Stimulated activated CD4-positive, alpha-beta T cell treated with anti-CD3 and anti-CD28 coated beads, Interleukin-12 subunit alpha, Interleukin-12 subunit beta, amount 100 ng/mL, for 24 hours (primary cell): ENCODE measurements at places on chromosomes 7 and 10.

DNA sequence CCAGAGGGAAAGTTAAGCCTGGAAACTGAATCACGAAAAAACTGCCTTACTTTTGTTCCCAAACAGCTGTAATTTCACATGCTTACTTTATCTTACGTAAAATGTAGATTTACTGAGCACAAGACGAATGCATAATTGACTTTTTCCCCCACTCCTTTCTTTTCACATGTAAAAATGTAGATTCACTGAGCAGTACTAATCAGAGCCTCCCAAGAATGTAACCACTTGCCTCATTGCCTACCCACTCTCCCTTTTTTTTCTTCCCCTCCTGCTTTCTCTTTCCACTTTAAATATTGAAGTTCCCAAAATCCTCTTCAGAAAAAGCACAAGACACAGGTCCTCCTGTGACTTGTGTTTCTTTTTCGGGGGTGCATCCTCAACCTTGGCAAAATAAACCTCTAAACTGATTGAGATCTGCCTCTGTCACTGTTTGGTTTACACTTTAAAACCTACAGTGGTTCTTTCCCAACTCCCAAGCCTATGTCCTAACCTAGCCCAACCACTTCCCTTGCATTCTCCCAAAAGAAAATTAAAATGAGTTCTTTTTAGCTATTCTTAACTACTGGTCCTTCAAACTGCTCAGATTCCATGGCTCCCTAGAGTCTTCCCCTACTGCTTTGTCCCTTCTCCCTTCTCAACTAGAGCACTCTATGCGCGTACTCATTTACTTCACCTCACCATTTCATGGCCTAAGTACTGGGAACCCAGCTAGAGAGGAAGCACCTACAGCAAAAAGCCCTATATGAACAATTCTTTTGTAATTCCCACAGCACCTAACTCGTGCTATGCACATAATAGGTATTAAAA lies 236.6 kb upstream of the MKLN1 start:
- no peak for DNase-seq

DNA sequence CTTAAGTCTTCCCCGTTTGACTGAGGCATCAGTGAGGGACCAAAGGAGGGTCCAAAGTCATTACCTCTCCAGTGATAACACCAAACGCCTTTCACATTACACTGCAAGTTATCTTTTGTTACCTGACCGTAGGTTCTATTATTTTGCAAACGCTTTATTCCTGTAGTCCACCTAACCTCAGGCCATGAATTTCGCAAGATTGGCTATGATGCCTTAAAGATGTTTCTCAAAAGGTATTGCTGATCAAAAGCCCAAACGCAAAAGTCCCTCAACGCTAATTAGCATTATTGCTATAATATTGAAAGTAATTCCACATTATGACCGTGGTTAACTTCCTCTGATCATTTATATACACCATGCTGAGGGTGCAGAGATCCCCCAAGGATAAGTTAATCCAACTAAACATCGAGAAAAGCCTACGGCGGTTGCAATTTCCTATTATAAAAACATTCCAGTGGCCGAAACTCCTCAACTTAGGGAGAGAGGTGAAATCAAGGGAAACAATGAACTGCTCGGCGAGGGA lies 649 bp downstream of the DNA2 start:
- no peak for DNase-seq

DNA sequence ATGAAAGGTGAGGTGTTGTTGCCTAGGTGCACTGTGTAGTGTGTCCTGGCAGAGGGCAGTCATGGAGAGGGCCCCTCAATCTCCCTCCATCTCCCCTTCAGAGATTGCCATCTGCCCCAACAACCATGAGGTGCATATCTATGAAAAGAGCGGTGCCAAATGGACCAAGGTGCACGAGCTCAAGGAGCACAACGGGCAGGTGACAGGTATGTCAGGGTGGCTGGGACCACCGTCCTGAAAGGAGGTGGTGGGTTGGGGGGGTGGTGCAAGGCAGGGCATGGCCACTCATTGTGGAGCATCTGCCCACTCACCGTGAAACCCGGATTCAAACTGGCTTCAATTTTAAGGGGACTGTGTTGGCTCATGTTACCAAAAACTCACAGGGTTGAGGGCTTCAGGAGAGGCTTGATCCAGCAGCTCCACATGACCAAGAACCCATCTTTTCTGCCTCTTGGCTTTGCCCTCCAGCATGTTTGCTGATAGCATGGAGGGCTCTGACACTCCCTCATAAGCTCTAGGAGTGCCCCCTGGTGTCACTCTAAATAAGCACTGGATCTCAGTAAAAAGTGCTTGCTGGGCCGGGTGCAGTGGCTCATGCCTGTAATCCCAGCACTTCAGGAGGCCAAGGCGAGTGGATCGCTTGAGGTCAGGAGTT lies 12.2 kb downstream of the ARPC1B start:
- no peak for DNase-seq

- DNase-seq: no peak
Observed at GRCh38 chr7:105028004-105028403, 14.0 kb downstream of the KMT2E start.

DNA sequence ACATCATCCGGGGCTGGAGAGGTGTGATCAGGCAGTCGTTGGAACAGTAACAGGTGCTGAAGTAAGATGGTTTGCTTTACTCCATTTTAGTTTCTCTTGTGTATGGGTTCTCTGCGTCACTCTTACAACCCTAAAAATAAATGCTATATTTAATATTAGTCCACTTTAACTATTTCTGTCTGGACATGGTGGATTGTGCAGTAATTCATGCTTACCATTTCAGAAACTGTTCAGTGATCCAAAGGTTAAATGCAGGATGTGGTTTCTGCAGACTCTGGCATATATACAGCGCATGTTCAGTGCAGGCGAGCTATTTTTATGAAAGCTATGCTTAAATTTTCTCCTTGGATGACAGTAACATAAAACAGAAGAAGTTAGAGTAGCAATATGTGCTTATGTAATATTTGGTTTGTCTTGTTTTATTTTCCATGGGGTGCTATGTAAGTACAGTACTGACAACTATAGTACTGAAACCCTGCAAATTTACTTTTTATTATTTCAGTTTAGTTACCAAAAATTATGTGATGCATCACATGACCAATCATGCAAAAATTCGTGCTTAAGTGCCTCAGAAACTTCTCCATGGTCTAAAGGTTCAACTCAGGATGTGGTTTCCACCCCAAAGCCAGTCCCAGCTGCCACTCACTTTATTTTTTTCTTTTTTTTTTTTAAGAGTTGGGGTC lies 46.6 kb upstream of the GRID1 start:
- no peak for DNase-seq

DNA sequence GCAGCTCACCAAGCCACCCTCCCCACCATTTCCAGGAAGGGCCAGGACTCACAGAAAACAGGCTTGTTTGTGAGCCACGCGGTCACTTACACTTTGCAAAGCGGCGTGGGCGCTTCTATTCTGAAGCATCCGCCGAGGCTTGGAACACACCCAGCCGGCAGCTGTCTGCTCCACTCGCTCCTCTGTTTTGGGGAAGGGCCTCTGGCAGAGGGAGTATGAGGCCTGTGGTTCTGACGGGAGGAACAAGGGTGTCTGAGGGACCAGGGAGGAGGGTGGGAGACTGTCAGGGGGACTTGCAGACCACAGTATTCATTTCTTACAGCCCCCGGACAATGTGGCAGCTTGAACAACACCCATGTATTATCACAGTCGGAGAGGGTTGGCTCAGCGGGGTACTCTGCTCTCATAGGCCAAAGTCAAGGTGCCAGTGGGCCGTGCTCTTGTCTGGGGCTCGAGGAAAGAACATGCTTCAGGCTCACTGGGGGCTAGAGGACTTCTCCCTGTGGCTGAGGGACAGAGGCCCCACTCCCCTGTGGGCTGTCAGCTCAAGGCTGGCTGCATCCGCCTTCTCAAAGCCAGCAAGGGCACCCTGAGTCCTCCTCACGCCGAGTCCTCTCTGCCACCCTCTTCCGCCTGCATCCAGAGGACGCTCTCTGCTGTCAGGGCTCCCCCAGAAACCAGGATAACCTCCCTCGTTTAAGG lies 60.4 kb upstream of the FAM20C start:
- no peak for DNase-seq

DNA sequence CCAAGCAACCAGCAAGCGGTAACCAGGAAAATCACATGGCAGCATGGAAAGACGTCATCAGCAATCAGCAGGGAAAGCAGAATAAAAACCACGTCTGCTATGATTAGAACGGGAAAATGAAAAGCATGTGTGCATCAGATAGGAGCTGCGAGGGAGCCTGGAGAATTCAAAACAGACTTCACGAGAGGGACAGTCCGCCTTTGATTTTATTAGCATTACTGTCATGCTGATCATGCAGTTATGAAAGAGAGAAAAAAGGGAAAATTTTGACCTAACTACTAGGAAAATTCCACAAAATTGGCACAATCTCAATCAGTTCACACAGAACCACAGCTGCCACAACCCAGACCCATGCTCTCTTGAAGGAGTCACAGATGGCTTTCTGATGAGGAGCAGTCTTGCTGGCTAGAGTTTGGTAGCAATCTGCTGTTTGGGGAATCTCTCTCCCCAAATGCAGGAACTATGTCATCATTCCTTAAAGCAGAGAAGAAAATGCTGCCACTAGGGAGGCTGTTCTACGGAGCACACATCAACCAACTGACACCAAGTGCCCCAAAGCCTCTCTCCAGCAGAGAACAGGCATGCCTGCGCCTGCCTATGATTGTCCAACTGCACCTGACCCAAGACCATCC lies 295.9 kb downstream of the TNS3 start:
- DNase-seq: no peak

GRCh38 chr10:43177595-43177994 lies 39.4 kb downstream of the CSGALNACT2 start:
- no peak for DNase-seq

DNA sequence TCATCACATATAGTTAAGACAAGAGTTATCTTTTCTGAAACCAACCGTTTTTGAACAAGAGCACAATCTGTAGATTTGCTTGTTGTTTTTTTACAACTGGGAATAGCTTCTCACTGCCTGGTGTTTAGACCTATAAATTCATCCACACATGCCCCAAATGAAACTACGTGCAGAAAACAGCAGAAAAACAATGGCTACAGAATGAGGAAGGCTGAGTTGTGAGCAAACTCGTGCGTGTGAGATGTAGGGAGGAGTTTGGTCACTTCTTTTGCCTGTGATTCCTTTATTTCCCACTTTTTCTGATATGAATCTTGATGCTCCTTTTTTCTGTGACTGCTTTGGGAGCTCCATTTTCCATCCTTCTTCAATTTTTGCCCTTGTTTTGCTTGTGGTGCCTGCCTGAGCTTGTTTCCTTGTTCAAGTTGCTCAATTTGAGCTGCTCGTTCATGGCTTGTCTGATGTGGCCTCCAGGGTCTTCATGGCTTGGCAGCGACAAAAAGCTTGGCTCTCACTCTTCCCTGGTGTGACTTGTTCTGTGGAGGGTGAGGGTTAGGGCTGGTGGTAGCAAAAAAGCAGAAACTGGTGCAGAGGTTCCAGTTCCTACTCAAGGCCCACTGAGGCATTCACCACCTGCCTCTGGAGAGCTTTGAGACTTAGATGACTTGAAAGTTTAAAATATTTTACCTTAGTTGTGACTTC lies 76.9 kb downstream of the ZNF365 start:
- no peak for DNase-seq

DNA sequence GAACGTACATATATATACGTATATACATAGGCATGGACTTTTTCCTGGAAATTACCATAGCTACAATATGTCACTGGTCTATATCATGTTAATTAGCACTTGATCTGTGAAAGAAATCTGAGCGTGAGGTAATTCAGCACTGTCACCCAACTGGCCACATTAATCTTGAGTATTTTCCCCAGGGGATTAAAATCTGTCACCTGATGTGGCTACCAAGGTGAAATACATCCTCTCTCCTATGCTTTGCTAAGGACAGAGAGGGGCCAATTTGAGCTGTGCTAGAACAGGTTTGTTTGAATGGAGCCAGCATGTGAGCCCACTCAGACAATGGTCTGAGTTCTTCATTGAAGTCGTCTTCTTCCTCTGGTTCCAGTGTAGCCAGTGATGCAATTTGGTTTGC lies 33.3 kb downstream of the CYCS start:
- no peak for DNase-seq

- DNase-seq: no peak
Observed at GRCh38 chr7:112084520-112084971, 121.7 kb downstream of the DOCK4 start.

GRCh38 chr7:27152816-27153442 lies 546 bp upstream of the HOXA3 start:
- no peak for DNase-seq

GRCh38 chr7:104656467-104656866 lies 328.1 kb downstream of the LHFPL3 start:
- no peak for DNase-seq

DNA sequence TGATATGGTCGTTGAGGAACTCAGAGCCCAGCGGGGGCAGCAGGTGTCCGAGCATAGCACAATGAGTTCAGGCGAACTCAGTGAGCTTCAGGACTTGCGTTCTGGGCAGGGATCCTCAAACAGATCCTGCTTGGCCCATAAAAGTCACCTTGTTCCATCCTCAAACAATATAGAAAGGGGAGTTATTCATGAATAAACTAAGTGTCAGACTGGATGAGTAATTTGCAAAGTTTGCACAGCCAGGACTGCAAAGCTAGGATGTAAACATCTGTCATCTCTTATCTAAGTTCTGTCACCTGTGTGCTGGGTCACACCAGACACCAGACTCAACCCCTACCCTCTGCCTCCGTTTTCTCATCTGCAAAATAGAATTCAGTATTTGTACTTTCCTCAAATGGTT lies 58.0 kb upstream of the PFKP start:
- no peak for DNase-seq

GRCh38 chr7:113487925-113488731 lies 369.8 kb upstream of the SMIM30 start:
- no peak for DNase-seq

GRCh38 chr7:138785587-138786437 lies 12.0 kb upstream of the TMEM213 start:
- no peak for DNase-seq

DNA sequence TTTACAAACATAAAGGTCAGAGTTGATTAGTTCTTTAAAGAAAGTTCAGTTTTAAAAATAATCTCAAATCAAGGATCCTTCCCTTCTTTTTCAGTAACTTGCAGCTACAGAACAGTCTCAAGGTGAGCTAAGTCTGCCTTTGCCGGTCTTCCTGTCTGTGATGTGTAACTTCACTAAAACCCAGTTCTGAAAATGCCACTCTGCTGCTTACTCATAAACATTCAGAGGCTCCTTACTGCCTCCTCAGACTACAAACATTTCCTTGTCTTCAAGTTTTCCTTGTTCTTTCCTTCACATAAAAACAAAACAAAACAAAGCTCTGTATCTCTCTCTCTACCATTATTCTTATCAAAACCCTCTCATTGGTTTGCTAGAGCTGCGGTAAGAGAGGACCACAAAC lies 128.7 kb downstream of the ETV1 start:
- no peak for DNase-seq

GRCh38 chr10:84987039-84987438 lies 658.6 kb downstream of the CCSER2 start:
- DNase-seq: no peak

- DNase-seq: no peak
Observed at GRCh38 chr10:31321396-31321941, 2.5 kb downstream of the ZEB1 start.

DNA sequence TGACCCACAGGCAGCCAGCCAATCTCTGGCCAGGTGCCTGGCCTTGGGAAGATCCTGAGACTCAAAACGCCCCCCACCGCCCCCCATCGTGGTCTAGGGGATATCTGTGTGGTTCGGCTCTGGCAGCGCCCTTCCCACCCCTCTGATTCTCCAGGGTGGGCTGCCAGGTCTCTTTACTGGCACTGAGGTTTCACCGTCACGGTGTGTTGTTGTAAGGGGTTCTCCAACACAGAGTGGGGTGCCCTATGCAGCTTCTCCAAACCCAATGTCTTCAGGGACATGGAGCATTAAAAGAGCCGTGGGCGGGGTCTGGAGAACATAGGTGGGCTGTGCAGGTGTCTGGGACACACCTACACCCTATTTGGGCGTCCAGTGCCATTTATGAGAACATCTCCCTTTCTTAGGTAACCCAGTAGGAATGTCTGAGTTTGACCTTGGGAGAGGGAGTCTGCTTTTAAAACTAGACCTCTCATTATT lies 1.5 kb downstream of the MAFK start:
- no peak for DNase-seq
